MG63 (cell line): ENCODE measurements at places on chromosomes 5 and 9. TPM values are rescaled to one million over a fixed set of nuclear protein-coding genes. Genes with fewer than 3 reads are reported as not detected.

GRCh38 chr9:91733006-91733624, 216.9 kb downstream of the ROR2 start:
- no peak for DNase-seq

- no peak for DNase-seq
These were observed 129.2 kb upstream of the FST start for GRCh38 chr5:53350991-53351770.

DNA sequence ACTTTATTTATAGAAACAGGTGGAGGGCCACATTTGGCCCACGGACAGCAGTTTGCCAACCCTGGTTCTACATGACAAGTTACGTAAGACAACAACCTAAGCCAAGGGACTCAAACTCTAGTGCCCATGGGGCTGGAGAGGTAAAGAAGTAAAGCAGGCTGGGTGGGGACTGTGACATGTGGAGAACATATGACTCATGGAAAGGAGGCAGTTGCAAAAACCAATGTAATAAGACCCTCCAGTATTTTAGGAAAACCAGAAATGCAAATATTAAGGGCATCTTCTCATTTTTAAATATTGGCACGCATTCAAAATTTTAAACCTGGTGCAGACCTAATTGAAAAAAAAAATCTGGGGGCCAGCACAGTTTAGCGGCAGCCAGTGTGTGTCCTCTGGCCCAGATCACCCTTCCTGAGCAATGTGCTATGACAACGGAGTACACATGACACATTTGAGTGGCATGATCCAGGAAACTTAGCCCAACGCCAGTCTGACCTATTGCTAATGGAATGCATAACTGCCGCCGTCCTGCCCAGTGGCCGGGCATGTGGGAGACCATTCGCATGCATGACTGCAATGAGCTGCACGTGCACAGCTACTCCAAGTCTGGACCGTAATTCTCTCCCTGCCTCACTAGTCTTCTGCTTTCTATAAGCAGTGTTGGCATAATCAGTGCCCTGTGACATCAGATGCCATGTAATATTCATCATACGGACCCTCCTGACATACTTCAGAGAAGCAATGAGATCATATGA, 97.2 kb downstream of the SH3TC2 start:
- peak; percentile 100 for DNase-seq

GRCh38 chr5:132370181-132370970, 866 bp downstream of the SLC22A5 start:
- no peak for DNase-seq

GRCh38 chr9:38130724-38131123, 61.7 kb upstream of the SHB start:
- DNase-seq, result no peak

GRCh38 chr5:6376974-6377520, 1.3 kb downstream of the MED10 start:
- DNase-seq, result no peak

- DNase-seq, result no peak
These were observed 193.3 kb downstream of the SMARCA2 start for GRCh38 chr9:2208465-2208864.

DNA sequence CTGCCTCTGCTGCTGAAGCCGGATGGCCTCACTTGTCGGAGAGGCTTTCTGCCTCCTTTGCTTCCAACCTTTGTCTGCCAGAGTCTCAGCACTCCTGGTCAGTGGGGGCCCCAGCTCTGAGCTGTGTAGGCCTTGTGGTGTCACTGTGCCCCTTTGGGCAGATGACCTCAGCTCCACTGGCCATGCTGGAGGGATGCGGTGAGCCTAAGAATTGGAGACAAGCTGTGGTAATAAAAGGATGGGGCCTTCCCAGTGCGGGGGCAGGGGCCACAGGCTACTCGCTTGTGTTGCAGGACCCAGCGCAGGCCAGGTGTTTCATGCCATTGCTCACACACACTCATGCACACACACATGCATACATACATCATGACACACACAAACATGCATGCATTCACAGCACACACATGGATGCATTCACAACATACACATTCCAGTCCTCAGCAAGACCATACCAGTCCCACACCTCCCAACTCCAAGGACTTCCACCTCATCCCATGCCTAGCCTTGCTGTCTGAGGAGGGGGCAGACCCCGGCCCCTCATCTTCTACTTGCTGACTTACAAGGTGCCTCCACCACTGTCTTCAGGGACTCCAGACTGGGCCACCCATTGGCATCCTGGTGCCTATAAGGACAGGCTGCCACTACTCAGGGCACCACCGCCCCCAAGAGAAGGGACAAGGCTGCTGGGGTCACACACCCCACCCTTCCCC, 237.7 kb downstream of the SYK start:
- no peak for DNase-seq

DNA sequence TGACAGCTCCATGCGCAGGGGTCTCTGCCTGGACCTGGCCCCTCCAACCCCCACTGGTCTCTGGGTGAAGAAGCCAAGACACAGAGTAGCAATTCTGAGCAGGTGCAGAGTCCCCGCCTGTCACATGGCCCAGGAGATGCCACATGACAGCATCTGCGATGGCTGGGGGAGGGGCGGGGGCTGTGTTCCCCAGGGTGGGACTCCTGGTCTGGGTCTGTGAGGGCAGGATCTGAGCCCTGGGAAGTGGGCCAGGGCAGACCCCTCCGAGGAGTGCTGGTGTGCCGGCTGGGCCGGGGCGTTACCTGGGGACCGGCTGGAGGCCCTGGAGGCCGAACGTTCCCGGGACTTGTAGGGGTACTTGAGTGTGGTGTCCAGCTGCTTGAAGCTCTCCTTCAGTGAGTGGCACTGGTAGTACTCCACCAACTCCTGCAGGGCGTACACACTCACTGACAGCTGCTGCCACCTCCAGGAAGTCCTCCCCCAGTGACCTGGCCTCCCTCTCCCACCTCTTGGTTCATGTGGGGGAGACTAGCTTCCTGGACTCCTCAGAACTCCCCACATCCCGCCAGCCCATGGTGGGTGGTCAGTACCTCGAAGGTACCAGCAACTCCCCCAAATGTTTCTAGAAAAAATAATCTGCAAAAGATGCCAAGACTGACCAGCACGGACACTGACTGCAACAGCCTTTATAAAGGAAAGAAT, 32.1 kb upstream of the SARDH start:
- DNase-seq, result no peak

GRCh38 chr5:178387856-178388190, 155.2 kb upstream of the PHYKPL start:
- DNase-seq, result no peak

DNA sequence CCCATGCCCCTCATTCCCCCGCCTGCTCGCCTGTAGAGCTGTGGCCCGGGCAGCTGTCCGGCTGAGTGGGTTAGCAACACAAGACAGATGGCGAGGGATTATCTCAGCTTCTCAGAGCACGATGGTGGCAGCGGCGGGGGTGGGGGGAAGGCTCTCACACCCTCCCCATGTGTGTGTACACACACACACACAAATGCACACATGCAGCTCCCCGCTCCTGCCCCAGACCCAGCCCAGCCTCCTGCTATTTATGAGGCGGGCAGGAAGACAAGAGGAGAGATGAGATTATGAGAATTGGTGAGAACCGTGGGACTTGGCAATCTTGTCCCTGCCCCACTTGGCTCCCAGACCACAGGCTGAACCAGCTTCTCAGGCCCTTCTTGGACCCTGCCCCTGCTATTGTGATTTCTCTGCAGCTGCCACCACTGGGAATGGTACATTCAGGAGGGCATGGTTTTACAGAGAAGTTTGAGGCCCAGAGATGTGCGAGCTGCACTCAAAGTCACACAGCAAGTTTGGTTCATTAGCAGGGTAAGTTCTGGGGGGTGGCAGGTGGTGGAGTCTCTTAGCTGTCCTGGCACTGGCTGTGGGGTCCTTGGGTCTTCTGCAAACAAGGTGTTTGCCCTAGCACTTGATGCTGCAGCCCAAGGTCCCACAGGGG, 51.0 kb upstream of the PSD2 start:
- DNase-seq, result peak; percentile 26

DNA sequence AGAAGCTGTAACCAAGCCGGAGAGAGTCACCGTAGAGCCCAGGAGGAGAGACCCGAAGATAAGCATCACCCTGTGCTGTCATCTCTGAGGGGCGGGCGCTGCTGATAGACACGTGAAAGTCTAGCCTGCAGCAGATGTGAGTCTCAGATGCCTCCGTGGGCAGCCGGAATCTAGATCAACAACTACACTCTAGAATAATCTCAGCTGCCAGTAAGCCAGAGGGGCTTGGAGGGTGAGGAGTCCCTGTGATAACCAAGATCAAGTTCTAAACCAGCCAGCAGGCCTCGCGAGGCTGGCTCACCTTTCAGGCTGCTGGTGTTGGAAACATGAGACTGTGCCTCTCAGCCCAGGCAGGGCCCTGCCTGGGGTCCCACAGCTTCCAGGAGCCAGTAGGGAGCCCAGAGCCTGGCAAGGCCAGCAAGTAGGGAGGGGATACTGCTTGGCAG, 54.1 kb downstream of the DAPK1 start:
- DNase-seq, result no peak

DNA sequence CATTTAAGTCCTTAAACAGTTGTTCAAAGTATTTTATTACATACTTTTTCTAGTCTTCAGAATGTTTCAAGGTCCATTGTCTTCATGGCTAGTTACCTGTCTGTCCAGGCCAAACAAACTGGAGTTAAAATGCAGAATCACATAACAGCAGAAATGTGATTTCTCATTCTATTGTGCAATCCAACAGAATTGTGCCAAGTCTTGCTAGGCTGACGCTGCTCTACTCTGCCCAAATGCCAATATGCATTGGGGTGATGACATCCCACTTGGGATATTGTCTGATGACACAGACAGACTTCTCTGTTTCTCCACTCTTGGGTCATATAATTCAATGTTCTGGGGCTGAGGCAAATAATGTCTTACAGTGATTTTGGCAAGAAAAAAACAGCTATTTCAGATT, 5.2 kb upstream of the SLC22A5 start:
- peak; percentile 80 for DNase-seq

DNA sequence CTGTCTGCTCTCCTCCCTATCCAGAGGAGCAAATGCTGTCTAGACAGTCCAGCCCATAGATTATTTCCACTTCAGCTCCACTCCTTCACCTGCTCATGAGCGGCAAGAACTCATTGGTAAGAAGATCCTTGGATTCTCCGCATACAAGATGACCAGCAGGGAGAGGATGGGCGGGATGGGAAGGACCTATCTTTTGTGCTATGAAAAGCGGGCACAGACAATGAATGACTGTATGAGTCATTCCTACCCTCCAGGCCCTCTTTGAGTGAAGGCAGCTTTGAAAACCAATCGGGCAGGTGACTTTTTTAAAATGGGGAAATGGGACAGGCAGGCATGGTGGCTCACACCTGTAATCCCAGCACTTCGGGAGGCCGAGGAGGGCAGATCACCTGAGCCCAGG, 49.4 kb downstream of the SMIM23 start:
- DNase-seq, result no peak

DNA sequence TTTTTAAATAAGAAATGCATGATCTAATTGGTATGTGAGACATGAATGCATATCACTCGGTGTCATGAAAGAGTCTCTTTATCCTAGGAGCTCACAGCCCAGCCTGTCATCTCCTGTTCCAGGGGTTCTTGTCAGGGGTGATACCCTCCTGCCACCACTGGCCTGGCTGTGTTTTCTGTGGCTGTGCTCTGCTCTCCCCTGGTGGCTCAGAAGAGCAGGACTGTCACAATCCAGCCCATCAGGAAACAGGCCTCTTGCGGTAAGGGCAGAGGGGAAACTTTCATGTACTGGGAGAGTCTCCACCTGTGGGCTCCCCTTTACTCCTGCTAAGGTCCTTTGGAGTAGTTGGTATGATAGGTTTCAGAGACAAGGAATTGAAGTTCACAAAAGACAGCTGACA, 240.2 kb upstream of the GLRA1 start:
- no peak for DNase-seq

GRCh38 chr5:130974021-130974683, 190.9 kb downstream of the HINT1 start:
- DNase-seq, result no peak

DNA sequence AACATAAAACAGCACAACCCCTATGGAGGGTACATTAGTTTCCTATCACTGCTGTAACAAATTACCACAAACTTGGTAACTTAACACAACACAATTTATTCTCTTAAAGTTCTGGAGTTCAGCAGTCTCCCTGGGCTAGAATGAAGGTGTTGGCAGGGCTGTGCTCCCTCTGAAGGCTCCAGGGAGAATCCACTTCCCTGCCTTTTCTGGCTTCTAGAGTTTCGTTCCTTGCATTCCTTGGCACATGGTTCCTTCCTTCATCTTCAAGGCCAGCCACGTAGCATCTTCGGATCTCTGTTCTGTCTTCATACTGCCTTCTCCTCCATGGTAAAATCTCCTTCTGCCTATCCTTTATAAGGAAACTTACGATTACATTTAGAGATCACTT, 25.0 kb upstream of the GSN start:
- DNase-seq, result no peak

Gene GDNF
- not detected in 2 replicates for total RNA-seq

Gene GABRA1
- total RNA-seq, result not detected in 2 replicates

Gene BRIX1
- total RNA-seq, result 80.9 and 83.9 TPM in 2 replicates

Gene SPEF2
- total RNA-seq, result 4.2 and 9.1 TPM in 2 replicates

Gene PCDHB5
- 2.3 TPM in 1 of 2 replicates, not detected in the other for total RNA-seq

Gene UBAP2
- total RNA-seq, result 5.8 and 7.1 TPM in 2 replicates

Gene GKAP1
- total RNA-seq, result 0.86 and 18.1 TPM in 2 replicates

Gene CAMSAP1
- total RNA-seq, result 11.1 and 14.5 TPM in 2 replicates

Gene PCDHB12
- total RNA-seq, result 0.16 TPM in 1 of 2 replicates, not detected in the other

Gene ADAM19
- 10.6 and 16.4 TPM in 2 replicates for total RNA-seq

Gene TSSK1B
- not detected in 2 replicates for total RNA-seq
